ENCODE measurements at places on chromosomes 2 and 18.

DNA sequence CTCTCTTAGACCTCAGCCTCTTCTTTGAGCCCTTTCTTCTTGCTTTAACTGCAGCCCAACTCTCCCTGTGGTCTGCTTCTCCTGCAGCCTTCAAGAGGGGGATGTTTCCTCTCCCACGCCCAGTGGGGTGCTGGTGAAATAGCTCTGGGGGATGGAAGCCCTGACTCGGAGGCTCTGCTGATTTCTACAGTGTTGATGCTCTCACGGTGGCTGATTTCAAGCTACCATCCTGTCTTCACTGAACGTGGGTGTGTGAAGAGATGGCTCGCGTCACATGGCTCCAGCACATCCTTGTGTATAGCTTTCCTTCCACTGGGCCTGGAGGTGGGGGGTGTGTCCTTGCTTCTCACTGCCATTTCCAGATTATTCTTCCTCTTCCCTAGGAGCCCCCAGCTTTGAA, 20.0 kb downstream of the MPP4 start:
- no peak for DNase-seq

DNA sequence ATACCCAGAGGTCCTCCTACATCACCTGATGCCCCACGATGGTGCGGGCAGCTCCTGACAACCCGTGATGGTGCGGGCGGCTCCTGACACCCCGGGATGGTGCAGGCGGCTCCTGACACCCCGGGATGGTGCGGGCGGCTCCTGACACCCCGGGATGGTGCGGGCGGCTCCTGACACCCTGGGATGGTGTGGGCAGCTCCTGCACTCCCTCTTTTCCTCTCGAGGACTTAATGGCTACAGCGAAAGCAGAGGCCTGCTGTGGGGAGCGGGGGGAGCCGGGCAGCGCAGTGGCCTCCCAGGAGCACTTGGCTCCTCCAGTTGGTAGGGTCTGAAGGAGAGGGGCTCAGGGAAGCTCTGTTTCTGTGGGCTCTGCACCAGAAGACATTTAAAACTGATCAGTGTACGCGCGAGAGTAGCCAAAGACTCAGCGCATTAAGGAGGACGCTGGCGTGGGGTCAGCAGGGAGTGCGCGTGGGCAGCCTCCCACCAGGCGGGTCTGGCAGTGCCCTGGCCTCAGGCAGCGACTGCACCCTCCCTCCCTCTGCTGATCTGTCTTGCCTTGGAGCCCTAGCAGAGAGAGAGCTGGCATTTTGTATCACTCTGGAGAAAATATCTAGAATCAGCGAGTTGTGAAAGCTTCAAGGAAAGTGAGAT, 464.5 kb upstream of the MYT1L start:
- DNase-seq, result no peak

DNA sequence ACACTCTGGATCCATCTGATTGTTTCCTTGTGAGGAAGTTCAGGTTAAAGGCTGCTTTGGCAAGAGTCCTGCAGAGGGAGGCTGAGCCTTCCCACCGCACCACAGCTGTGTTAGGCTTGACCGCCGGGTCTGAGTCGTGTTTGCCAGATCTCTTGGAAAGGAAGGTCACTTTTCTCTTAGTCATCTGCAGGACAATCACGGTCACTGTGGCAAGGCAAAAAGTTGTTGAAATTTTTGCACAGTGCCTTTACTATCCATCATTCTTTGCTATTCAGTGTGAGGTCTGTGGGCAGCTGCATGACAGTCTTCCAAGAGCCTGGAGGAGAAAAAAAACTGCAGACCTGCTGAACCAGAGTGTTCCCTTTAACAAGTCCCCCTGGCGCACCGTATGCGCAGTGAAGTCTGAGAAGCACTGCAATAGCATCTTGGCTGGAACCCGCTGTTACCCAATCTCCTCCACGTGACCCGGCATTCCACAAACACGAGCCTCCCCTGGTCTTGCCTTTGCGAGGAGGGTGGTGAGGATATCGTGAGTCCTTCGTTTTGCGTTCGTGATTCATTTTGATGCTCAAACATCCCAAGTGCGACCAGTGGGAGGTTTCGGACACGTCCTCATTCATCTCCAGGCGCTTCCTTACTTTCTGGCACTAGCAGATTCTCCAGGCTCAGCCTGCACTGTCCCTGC, 23.0 kb downstream of the BIN1 start:
- no peak for DNase-seq

GRCh38 chr2:112547333-112547732, 5.1 kb downstream of the POLR1B start:
- no peak for DNase-seq

GRCh38 chr2:179424571-179424970, 159.9 kb upstream of the SESTD1 start:
- no peak for DNase-seq

- peak; percentile 63 for DNase-seq
Observed at GRCh38 chr2:68385220-68385906, 20.3 kb downstream of the PLEK start.

All from CD4-positive, alpha-beta T cell treated with Interleukin-21 for 1 hour (primary cell).